Erythroblast (primary cell): ENCODE measurements at places on chromosomes 6 and 20.

- no peak for DNase-seq
Observed at GRCh38 chr6:15577550-15578171, 85.2 kb downstream of the DTNBP1 start.

DNA sequence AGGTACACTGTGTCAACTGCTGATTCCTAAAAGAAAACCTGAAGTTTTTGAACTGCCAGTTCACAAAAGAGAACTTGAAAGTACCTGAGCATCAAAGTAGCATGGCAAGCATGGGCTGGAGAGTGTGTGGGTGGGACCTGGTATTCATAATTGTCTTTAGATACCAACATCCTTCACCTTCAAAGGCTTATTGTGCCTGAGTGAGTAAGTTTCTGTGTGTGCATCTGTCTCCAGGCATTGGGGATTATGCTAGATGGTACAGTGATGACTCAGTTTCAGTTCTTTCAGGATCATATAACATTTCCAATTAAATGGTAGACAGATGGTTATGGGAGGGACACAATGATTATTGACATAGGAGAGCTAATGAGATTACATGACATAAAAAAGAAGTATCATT lies 238.5 kb downstream of the ZFAND3 start:
- DNase-seq: no peak

- no peak for DNase-seq
Observed at GRCh38 chr6:156423829-156424228, 353.3 kb upstream of the ARID1B start.

DNA sequence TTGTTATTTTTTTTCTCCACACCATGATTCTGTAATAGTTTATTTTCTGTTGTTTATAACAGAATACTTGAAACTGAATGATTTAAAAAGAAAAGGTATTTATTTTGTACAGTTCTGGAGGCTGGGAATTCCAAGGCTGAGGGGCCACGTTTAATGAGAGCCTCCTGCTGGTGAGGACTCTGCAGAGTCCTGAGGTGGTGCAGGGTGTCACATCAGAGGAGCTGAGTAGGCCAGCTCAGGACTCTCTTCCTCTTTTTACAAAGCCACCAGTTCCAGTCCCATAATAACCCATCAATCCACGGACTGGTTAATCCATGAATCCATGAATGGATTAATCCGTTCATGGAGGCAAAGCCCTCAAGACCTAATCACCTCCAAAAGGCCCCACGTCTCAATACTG lies 71.6 kb downstream of the TFAP2A start:
- no peak for DNase-seq

- DNase-seq: no peak
Observed at GRCh38 chr6:169689287-169689686, 12.5 kb downstream of the WDR27 start.

DNA sequence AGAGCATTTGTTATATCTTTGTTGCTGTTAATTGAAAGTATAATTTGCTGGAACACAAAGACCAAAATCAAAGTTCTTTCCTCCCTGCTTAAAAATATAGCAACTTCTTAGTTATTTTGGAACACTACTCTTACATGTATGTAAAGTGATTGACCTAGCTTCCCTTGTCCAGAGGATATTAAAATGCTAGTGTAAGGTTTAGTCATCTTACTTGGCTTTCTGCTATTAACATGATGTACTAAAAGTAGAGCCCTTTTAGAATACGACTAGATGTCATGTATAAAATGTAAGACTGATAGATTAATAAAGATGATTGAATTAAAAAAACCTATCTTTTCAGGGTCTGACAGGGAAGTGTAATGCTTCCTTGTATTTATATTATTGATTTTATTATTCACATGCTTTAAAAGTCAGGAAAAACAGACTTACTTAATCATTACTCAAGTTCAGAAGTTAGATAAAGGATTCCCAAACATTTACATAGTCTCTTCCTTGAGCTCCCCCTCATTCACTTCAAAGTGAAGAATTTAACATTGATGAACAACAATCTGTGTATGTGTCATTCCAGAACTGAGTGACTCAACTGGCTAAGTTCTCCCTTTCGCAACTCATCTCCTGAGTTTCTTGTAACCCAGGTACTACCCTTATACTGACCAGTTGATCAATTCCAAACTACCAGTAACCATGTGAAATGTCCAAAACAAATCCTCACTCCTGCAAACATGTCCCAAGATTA lies 50.9 kb downstream of the BTBD9 start:
- DNase-seq: no peak

DNA sequence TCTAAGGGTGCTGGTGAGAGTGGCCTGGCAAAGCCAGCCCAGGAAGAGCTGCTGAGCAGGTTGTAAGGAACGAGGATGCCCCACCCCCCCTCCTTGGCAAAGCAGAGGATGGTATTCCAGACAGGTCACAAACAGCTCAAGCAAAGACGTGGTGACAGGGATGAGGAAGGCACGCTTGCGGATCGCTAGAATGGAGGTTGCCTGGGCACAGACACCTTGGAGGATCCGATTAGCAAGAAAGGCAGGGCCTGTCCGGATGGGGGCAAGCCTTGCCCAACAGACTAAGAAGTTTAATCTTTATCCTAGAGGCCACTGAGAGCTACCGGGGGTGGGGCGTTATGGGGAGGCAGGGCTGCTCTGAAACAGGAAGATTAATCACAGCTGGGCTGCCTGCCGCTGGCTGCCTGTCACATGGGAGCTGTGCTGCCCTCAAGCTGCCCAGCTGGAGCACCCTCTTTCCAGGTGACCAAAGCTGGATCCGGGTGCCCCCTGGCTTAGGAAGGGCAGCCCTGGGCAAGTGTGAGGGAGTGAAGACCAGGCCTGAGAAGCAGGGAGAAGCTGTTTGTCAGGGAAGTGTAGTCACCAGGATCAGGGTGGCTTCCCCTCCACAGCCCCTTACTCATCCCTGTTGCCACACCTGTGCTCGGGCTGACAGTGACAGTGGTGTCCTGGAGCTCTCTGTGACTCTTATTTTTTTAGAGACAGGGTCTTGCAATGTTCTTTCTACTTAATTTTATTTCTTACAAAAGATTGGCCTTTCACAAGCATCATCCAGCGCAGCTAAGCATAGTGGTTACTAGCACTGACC lies 9.1 kb upstream of the MAPK13 start:
- DNase-seq: peak; percentile 88

DNA sequence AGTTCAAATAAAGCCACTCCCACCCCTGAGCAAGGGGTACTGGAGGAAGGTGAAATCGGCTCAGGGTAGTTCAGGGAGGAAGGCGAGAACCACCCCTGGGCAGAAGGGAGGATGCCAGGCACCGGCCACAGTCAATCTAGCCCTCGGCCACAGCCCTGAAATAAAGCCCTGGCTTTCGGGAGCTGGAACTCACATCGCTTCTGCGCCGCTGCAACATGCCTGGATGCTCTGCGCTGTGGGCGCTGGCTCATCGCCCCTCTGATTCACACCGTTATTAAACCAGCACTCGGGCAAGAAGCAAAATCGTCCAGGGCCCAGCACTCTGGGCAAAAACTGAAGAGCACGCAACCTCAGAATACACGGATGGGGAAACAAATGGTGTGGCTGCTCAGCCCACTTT lies 136.9 kb upstream of the RREB1 start:
- DNase-seq: no peak

DNA sequence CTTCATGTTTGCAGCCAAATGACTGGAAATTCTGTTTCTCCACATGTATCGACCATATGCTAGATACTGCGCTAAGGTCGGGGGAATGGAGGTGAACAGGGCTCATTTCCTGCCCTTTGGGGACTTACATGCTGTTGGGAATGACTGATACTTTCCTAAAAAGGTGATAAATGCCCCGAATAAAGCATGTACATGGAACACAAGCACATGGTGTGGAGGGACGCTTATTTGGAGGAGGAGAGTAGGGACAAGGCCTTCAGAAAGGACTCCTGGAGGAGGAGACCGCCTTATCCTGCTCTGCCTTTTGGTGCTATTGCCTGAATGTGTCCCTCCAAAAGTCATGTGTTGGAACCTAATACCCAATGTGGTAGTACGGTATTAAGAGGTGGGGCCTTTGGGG lies 344.5 kb downstream of the PRL start:
- no peak for DNase-seq

- DNase-seq: no peak
Observed at GRCh38 chr6:105619971-105620741, 217.3 kb upstream of the PREP start.

DNA sequence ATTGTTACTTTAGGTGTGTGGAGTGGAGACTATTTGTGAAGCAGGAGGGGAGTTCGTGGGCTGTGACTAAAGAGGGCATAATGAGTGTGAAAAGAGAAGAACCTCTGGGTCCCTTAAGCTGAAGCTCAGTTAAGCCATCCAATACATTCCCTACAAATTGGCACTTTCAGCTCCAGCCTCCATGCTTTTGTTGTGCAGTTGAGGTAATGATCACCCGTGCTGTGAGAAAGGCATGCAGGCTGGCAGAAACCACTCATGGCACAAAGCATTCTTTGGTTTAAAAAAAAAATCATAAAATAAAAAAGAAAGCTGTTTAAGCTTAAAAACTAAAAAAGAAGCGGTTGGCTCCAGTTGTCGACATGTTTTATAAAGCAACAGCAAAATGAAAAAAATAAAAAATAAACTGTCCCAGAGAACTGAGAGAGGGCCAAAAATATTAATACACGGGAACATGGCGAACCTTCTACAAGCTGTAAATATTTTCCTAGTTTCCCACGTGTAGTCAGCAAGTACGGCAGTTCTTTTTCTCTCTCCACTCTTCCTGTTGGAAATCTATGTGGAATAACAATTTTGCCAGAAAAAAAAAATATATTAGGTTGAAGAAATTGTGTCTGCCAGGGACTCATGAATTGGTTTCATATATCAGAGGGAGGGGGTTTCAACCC lies 82.2 kb downstream of the ANKRD60 start:
- DNase-seq: no peak

- no peak for DNase-seq
Observed at GRCh38 chr6:11732036-11732631, 46.5 kb downstream of the ADTRP start.

DNA sequence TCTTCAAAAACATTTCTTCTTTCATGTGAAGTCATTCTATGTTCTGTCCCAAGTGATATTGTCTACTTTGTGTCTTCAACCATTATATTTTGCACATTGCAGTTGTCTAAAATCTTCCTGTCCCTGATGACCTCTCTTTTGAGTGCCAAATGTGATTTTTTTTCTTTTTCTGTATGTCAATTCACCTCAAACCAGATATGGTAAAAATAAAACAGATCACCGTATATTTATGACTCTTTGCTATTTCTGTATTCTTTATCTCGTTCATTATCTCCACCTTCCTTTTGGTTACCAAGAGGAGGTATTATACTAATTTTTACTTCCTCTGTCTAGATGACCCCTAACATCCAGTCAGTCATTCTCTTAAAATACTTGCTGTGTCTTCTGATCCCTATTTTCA lies 165.2 kb downstream of the GRIK2 start:
- no peak for DNase-seq

- no peak for DNase-seq
Observed at GRCh38 chr6:37306624-37307222, 47.1 kb upstream of the RNF8 start.
